ENCODE measurements at places on chromosomes 1 and 21.

DNA sequence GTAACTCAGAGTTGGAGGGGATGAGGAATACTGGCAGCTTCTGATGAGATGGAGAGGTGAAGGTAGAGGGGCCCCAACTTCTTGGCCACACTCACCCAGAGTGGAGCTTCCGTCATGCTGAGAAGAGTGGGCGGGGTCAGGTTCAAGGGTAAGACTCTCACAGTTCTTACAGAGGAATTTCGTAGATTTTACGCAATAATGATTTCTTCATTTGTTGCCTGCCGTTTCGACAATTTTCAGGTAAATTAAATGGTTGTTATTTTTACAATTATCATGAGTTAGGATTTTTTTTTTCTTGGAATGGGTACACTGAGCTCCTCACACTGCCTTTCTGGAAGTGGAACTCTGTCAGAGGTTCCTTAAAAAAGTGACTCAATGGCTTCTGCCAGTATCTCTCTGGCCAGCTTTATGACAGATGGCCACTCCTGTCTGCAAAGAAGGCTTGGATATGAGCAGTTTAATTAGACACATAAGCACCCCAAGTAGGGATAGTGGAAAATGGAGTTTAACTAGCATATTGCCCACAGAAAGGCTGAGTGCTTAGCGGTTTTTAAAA is 13.8 kb upstream of the NLRP3 start:
- no peak for DNase-seq

DNA sequence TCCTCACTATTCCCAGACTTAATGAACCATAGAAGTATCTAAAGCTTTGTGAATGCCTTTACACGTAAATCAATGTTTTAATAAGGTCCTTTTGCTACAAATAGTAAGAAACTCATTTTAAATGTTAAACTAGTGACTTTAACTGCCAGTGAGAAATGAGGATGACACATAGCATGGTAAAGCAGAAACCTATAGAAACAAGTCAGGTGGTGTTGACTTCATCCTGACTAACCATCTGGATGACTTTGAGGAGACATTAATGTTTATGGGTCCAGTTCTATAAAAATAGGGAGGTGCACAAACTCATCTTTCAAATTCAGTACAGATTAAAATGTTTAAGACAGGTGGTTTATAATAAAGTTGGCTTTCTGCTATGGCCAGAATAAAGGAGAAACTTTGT is 85.4 kb downstream of the COLGALT2 start:
- no peak for DNase-seq

DNA sequence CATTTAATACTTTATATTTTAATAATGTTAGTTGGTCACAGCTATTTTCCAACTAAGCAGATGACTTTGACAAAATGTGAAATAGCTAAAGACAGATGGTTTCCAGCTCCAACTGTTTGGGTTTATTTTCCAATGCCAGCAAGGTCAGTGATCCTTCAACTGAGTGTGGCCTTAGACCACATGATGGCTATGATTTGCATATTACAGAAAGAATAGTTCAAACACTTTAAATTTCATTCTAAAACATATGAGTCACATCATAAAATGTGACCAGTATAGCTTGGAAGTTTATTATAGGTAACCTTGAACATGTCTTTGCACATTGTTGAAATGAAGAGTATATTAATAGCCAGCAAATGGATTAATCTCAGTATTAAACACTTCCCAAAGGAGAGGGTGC is 454.0 kb upstream of the C1orf87 start:
- no peak for DNase-seq

- DNase-seq, result no peak
Measured at GRCh38 chr1:16167331-16168143, 11.7 kb upstream of the EPHA2 start.

- no peak for DNase-seq
Measured at GRCh38 chr1:231236938-231237337, 4.1 kb upstream of the GNPAT start.

DNA sequence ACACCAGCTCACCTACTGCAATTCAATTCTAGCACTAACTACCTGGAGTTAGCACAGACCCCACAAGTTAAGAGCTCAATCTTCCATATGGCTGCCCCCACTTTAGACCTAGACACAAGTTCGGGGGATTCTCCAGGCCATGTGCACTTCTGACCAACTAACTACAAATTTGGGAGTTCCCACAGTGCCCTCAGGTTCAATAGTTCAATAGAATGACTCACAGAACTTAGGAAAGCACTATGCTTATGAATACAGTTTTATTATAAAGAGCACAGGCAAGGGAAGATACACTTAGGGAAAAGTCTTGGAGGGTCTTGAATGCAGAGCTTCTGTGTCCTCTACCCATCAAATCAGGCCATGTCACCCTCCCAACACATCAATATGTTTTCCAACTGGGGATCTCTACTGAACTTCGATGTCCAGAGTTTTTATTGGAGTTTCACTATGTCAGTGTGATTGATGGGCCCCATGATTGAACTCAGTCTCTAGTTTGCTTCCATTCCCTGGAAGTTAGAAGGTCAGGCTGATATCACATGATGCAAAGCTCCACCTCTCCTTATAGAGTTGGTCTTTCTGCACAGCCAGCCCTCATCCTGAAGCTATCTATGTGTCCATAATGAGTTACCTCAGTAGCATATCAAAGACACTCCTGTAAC is 46.1 kb downstream of the RAVER2 start:
- no peak for DNase-seq

DNA sequence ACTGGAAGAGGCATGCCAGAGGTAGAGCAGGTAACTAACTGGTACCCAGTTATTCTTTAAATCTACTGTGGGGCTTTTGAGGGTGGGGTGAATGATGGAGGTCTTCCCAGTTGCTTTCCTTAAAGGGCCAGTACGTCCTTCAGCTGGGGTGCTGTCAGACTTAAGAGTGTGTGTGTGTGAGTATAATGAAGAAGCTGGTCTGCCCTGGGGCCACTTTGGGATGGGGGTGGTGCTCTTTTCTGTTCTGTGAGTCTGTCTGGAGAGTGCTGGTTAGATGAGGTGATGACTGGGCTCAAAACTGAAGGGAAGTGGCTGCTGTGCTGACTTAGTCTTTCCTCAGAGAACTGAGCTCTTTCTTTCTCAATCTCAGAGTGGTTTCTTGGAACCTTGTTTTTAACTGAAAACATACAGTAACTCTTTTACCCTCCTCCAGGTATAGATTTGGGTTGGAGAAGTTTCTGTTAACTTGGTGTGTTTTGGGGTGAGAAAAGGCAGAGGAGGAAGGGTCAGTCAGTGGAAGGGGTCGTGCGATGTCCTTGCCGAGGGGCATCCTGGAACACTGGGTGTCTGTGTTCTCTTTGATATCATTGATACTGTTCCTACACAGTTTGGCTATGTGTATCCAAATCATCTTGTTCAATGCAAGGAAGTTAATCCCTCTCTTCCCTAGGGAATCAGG is 746 bp downstream of the MACF1 start:
- no peak for DNase-seq

GRCh38 chr1:230985711-230986110 is 6.8 kb downstream of the ARV1 start:
- DNase-seq, result no peak

Data from AG09309 (cell line).